ENCODE measurements at places on chromosomes 1 and 21. TPM values are rescaled to one million over a fixed set of nuclear protein-coding genes. Genes with fewer than 3 reads are reported as not detected.

DNA sequence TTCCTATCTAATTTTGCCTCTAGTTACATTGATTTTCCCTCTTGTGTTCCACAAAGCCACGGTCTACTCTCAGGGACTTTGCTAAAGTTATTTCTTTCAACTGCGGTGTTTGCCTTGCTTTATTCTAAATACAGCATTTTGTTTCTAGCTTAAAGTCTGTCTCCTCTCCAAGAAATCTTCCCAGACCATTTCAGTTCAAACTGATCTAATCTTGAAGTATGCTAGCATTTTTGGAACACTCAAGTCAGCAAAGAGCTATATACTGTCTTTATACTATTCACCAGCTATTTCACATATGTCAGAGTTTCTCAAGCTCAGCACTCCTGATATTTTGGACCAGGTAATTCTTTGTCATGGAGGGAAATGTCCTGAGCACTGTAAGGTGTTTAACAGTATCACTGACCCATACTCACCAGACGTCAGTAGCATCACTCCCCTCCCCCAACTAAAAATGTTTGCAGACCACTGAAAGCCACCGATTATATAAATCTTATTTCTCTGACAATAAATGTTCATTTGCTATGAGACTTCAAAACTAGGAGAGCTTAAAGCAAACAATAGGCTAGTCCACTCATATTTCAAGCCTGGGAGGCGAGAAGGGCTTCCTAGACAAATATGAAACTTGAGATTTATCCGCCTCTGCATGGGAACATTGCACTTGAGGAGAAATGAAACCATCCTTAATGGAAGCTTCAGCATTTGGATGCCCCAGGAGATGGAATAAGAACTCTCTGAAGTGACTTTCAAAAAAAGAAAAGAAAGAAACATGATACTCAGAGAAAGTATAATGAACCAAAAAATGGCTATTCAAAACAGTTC lies 81.1 kb downstream of the KIAA0319L start:
- H3K36me3 ChIP-seq: peaks cover 7% of the 10 kb centered on the region
- H3K27me3 ChIP-seq: no peaks in the 10 kb centered on the region
- H3K4me3 ChIP-seq: no peak overlapping the region

Gene OR2M3
- not detected for total RNA-seq

Gene IFI44
- total RNA-seq: 23.0 TPM

DNA sequence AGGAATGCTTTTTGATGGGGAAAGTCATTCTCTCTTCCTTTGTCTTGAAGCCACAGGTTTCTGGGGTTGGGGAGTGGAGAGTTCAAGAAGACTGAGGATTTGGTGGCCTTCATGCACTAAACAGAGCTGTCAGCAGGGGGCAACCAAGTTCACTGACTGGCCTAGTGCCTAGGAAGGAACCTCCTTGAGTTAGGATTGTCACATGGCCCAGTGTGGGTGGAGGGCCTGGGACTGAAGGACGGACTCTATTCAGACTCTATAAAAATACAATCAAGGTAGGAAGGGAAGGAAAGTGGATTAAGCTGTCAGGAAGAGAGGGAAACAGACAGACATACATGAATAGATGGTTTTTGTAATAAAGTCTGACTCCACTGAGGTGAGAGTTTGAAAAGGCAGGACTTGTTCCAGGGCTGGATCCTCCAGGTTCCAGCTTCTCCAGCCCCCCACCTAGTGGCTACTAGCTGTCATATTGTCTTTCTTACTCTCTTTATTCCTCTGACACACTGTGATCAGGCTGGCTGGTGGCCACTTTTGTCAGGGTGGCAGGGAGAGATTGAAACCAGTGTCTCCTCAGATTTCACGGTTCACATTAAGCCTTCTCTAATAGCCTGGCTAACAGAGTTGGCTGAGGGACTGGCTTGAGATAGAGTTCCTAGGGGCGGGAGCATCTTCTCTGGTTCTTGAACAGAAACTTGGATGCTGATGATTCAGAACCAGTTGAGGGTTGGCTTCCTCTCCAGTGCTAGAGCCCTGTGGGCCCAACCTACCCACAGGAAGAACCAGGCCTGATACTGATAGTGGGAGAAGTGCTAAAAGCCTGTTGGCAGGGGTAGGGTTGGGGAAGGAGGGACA lies 4.1 kb upstream of the SH3BGRL3 start:
- peak overlapping the region; percentile 76 for H3K27ac ChIP-seq
- peak; percentile 92 for DNase-seq
- H3K36me3 ChIP-seq: no peaks in the 10 kb centered on the region
- no peaks in the 10 kb centered on the region for H3K27me3 ChIP-seq

Gene TRPM2
- total RNA-seq: 1.6 TPM

- H3K27me3 ChIP-seq: no peaks in the 10 kb centered on the region
- H3K4me3 ChIP-seq: no peak overlapping the region
- peak overlapping the region; percentile 60 for H3K27ac ChIP-seq
- no peaks in the 10 kb centered on the region for H3K36me3 ChIP-seq
Observed at GRCh38 chr1:72184099-72184701, 98.1 kb downstream of the NEGR1 start.

DNA sequence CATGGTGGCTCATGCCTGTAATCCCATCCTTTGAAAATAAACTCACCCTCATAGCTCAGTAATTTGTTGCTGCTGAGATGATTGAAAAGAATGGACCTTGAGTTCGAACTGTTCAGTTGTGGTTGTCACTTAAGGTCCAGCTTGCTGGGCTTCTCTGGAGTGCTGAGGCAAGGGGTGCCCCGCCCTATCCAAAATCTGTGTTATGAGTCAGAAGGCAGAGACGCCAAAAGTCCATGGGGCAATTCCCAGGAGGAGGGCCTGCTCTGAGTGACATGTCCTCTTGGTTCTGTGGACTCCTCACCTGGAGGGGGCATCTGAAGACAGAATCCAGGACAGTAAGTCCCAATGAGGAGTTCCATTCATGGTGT lies 64.8 kb downstream of the MYOM3 start:
- no peaks in the 10 kb centered on the region for H3K36me3 ChIP-seq
- no peaks in the 10 kb centered on the region for H3K27me3 ChIP-seq
- no peak overlapping the region for H3K4me3 ChIP-seq
- peaks cover 21% of the 10 kb centered on the region for H3K4me1 ChIP-seq
- peak overlapping the region; percentile 78 for H3K27ac ChIP-seq
- peak; percentile 83 for DNase-seq

Gene PRRX1
- total RNA-seq: 16.6 TPM

- H3K27ac ChIP-seq: no peak overlapping the region
- no peak for DNase-seq
- H3K36me3 ChIP-seq: no peaks in the 10 kb centered on the region
- no peaks in the 10 kb centered on the region for H3K27me3 ChIP-seq
Observed at GRCh38 chr1:246035060-246035541, 472.0 kb downstream of the SMYD3 start.

DNA sequence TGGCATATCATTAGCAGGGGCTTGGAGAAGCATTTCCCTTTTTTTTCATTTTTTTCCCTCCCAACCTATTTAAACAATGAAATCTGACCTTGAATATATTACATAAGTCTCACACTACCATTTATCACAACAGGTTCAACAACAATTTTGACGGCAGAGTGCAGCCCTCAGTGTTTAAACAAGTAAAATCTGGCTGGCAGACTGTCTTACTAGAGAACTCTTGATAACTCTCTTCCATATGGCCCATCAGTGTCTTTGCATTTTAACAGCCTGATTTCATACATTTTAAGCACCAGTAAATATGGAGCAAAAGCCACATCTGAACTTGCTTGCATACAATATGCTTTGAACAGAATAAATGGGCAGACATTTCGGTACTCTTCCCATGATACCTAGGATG lies 213.0 kb downstream of the KCTD3 start:
- H3K4me1 ChIP-seq: no peaks in the 10 kb centered on the region
- no peaks in the 10 kb centered on the region for H3K27me3 ChIP-seq
- H3K36me3 ChIP-seq: no peaks in the 10 kb centered on the region
- DNase-seq: no peak
- no peak overlapping the region for H3K27ac ChIP-seq

GRCh38 chr1:34774957-34775356 lies 6.1 kb upstream of the GJB3 start:
- no peaks in the 10 kb centered on the region for H3K4me1 ChIP-seq
- H3K4me3 ChIP-seq: no peak overlapping the region
- peaks cover 20% of the 10 kb centered on the region for H3K27me3 ChIP-seq
- H3K27ac ChIP-seq: no peak overlapping the region
- DNase-seq: no peak
- H3K36me3 ChIP-seq: no peaks in the 10 kb centered on the region

DNA sequence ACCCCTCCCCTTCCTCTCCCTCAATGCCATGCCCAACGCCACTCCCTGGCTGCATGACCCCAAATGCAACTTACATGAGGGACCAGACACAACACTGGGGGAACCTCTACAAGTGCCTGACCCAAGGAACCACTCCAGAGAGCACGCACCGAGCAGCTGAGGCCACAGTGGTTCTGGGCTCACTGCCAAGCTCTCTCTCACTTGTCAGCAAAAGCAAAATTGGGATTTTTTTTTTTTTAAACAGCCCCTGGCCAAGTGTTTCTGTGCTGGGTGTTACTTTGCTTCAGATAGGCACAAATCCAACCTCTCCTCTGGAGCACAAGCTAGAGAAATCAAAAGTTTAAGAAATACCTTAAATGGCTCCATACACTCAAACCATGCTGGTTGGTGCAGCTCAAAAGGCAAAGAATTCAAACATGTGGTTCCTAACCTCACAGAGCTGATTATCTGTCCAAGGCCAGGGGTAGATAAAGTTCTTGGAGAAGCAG lies 363.0 kb downstream of the SETD4 start:
- H3K4me1 ChIP-seq: no peaks in the 10 kb centered on the region
- no peaks in the 10 kb centered on the region for H3K36me3 ChIP-seq
- H3K27me3 ChIP-seq: no peaks in the 10 kb centered on the region
- no peak overlapping the region for H3K27ac ChIP-seq
- no peak overlapping the region for H3K4me3 ChIP-seq

GRCh38 chr1:53145942-53146708 lies 3.7 kb upstream of the SLC1A7 start:
- peaks cover 23% of the 10 kb centered on the region for H3K4me1 ChIP-seq
- DNase-seq: peak; percentile 86
- H3K36me3 ChIP-seq: no peaks in the 10 kb centered on the region
- H3K27me3 ChIP-seq: no peaks in the 10 kb centered on the region
- H3K4me3 ChIP-seq: no peak overlapping the region
- peak overlapping the region; percentile 74 for H3K27ac ChIP-seq

GRCh38 chr1:200780545-200781369 lies 42.1 kb downstream of the CAMSAP2 start:
- no peak overlapping the region for H3K4me3 ChIP-seq
- no peak for DNase-seq
- no peaks in the 10 kb centered on the region for H3K4me1 ChIP-seq
- H3K36me3 ChIP-seq: no peaks in the 10 kb centered on the region

- H3K4me1 ChIP-seq: no peaks in the 10 kb centered on the region
- H3K4me3 ChIP-seq: no peak overlapping the region
- DNase-seq: no peak
- H3K27ac ChIP-seq: no peak overlapping the region
- no peaks in the 10 kb centered on the region for H3K36me3 ChIP-seq
- H3K27me3 ChIP-seq: no peaks in the 10 kb centered on the region
Observed at GRCh38 chr1:214425716-214426425, 125.5 kb downstream of the PTPN14 start.

GRCh38 chr1:173570370-173571007 lies 32.4 kb downstream of the SLC9C2 start:
- H3K27ac ChIP-seq: no peak overlapping the region
- no peaks in the 10 kb centered on the region for H3K27me3 ChIP-seq
- no peaks in the 10 kb centered on the region for H3K4me1 ChIP-seq
- no peaks in the 10 kb centered on the region for H3K36me3 ChIP-seq
- DNase-seq: no peak

GRCh38 chr1:26170472-26170821 lies 739 bp downstream of the ZNF593 start:
- H3K27ac ChIP-seq: peak overlapping the region; percentile 78
- no peak for DNase-seq
- no peaks in the 10 kb centered on the region for H3K27me3 ChIP-seq
- H3K36me3 ChIP-seq: no peaks in the 10 kb centered on the region

DNA sequence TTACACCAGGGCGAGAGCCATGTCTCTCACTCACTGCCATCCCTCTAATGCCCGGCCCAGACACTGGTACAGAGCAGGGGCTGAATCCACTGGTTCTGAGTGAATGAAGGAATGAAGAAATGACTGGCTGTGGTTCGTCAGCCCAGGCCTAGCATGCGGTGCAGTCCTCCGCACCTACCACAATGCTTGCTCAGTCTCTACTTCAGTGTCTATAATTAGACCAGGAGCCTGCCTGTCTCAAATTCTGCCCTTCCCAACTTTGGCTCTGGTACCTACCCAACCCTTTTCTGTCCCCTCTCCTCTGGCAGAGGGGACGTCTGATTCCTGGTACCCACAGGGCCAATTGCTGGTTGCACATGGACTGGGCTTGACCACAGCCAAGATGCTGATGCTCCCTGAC lies 118.2 kb upstream of the GRIK3 start:
- H3K4me1 ChIP-seq: no peaks in the 10 kb centered on the region
- no peak for DNase-seq
- no peak overlapping the region for H3K4me3 ChIP-seq
- H3K27me3 ChIP-seq: peaks cover 2% of the 10 kb centered on the region
- no peaks in the 10 kb centered on the region for H3K36me3 ChIP-seq

GRCh38 chr1:175128523-175128922 lies 60.9 kb downstream of the TNN start:
- H3K27ac ChIP-seq: peak overlapping the region; percentile 82
- H3K36me3 ChIP-seq: no peaks in the 10 kb centered on the region
- DNase-seq: no peak
- H3K4me1 ChIP-seq: peaks cover 72% of the 10 kb centered on the region

- H3K27me3 ChIP-seq: no peaks in the 10 kb centered on the region
- H3K36me3 ChIP-seq: peaks cover 44% of the 10 kb centered on the region
- no peaks in the 10 kb centered on the region for H3K4me1 ChIP-seq
- DNase-seq: no peak
Observed at GRCh38 chr1:43621386-43621785, 28.6 kb upstream of the KDM4A start.

- H3K4me3 ChIP-seq: no peak overlapping the region
- H3K27ac ChIP-seq: no peak overlapping the region
- H3K4me1 ChIP-seq: no peaks in the 10 kb centered on the region
- DNase-seq: no peak
Observed at GRCh38 chr1:30313584-30313983, 409.8 kb downstream of the MATN1 start.

GRCh38 chr1:27940870-27941560 lies 6.2 kb downstream of the SMPDL3B start:
- peaks cover 5% of the 10 kb centered on the region for H3K27me3 ChIP-seq
- no peak for DNase-seq
- H3K36me3 ChIP-seq: no peaks in the 10 kb centered on the region
- no peak overlapping the region for H3K27ac ChIP-seq

GRCh38 chr21:36698981-36699545 lies at the start of gene SIM2:
TSS of gene SIM2 (plus strand) at chr21:36699115. CDS start at chr21:36699747, 632 bp downstream.
- no peaks in the 10 kb centered on the region for H3K36me3 ChIP-seq
- H3K27ac ChIP-seq: peak within 1 kb of the TSS; percentile 46
- peak within 1 kb of the TSS; percentile 10 for H3K4me3 ChIP-seq
- DNase-seq: no peak
- peaks cover 100% of the 10 kb centered on the region for H3K27me3 ChIP-seq
- peaks cover 46% of the 10 kb centered on the region for H3K4me1 ChIP-seq

DNA sequence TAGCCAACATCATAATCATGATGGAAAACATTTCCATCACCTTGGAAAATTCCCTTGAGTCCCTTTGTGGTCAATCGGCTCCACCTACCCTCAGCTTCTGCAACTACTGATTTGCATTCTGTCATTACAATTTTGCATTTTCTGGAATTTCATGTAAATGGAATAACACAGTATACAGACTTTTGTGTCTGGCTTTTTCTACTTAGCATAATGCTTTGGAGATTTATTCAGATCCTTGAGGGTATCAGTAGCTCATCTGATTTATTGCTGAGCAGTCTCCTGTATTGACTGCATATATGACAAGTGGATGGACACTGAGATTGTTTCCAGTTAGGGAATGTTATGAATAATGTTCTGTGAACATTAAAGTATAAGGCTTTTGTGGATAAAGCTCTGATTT lies 358.3 kb downstream of the USP25 start:
- H3K36me3 ChIP-seq: no peaks in the 10 kb centered on the region
- no peaks in the 10 kb centered on the region for H3K27me3 ChIP-seq
- no peaks in the 10 kb centered on the region for H3K4me1 ChIP-seq
- no peak overlapping the region for H3K4me3 ChIP-seq
- no peak for DNase-seq
